ENCODE measurements at places on chromosomes 6 and 20. TPM values are rescaled to one million over a fixed set of nuclear protein-coding genes. Genes with fewer than 3 reads are reported as not detected.
A peak's percentile ranks its signal among the peaks of the same experiment; 100 is the strongest.

Gene SOX18
- 0.72 TPM for total RNA-seq

Gene BMP5
- total RNA-seq: not detected

Gene PAK5
- not detected for total RNA-seq

Gene CRYBG1
- 50.7 TPM for total RNA-seq

Gene MCM8
- total RNA-seq: 39.2 TPM

DNA sequence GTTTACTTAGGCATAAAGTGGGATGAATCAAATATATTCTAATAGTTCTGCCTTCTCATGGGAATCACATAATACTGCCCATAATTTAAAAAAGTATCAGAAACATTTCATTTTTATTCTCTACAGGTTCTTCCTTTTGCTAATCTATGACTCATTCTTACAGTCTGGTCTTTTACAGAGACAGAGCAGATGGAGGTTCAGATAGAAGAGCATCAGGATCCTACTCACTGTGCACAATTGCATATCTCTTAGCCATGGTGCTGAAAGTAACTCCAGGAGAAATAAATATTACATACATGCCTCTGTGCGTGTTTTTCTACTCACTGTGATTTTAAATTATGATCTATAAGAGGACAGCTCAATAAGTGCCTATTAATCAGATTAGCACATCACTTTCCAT lies 16.3 kb upstream of the OR2B6 start:
- H3K36me3 ChIP-seq: peaks cover 3% of the 10 kb centered on the region
- peaks cover 61% of the 10 kb centered on the region for H3K27me3 ChIP-seq
- H3K4me3 ChIP-seq: no peak overlapping the region
- DNase-seq: no peak
- no peak overlapping the region for H3K27ac ChIP-seq
- no peaks in the 10 kb centered on the region for H3K4me1 ChIP-seq

GRCh38 chr6:116561377-116562018 lies 7.9 kb downstream of the CALHM4 start:
- no peak overlapping the region for H3K27ac ChIP-seq
- peaks cover 22% of the 10 kb centered on the region for H3K27me3 ChIP-seq
- no peaks in the 10 kb centered on the region for H3K36me3 ChIP-seq
- H3K4me1 ChIP-seq: no peaks in the 10 kb centered on the region

DNA sequence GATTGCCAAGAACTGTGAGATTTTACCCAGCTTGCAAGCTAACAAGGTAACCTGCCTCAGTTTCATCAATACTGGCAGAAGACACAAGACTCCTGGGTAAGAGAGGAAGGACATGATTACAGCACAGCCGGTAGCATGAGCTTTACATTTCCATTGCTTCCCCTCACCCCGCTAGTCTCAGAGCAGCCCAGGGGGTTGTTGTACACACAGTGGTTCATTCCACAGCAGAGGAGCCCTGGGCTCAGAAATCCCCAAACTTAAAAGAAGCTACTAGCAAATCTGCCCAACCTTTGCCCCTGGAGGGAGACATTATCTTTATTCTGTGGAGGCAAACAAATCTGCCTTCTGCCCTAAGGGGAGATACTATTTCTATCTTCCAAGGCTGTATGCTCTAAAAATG lies 17.1 kb upstream of the MTHFD1L start:
- no peak overlapping the region for H3K4me3 ChIP-seq
- H3K27ac ChIP-seq: no peak overlapping the region
- no peaks in the 10 kb centered on the region for H3K36me3 ChIP-seq
- no peak for DNase-seq

DNA sequence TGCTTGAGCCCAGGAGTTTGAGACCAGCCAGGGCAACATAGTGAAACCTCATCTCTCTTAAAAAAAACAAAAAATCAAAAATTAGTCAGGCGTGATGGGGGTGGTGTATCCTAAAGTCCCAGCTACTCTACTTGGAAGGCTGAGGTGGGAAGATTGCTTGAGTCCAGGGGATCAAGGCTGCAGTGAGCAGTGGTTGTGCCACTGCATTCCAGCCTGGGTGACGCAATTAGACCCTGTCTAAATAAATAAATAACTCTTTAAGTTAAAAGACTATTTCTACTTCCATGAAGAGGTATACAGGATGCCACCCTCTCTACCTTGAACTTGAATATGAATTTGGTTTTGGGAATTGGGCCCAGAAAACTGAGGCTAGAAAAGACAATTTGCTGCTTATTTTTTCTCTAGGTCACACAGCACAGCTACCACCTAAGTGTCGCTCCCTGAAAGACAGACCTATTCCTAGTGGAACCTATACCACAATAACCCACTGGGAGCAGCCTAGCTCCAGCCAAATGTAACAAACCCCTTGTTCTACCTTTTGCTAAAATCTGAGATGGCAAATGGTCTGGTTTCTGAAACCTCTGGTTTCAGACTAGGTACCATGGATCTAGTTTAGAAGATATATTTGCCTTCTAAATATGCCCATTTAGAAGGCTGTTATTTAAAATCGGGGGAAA lies 35.2 kb downstream of the HMGCLL1 start:
- no peak for DNase-seq
- no peaks in the 10 kb centered on the region for H3K27me3 ChIP-seq
- no peak overlapping the region for H3K27ac ChIP-seq
- no peak overlapping the region for H3K4me3 ChIP-seq
- H3K36me3 ChIP-seq: no peaks in the 10 kb centered on the region

DNA sequence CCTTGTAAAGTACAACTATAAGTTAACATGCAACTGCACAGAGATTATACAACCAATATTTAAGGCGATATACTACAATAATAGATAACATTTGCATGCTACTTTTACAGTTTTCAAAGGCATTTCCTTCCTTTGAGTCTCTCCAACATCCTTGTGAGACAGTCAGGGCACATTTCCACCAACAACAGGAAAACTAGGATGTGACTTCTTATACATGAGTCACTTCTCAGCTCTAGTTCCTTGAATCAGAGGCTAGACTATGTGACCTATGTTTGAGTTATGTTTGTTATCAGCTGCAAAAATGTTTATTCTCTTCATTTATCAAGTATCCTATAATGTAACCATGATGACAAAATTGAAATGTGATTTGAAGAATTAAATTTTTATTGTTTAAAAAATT lies 51.7 kb upstream of the TFAP2D start:
- H3K4me1 ChIP-seq: no peaks in the 10 kb centered on the region
- DNase-seq: no peak
- no peak overlapping the region for H3K27ac ChIP-seq
- H3K36me3 ChIP-seq: no peaks in the 10 kb centered on the region

GRCh38 chr20:35697696-35698297 lies 1.4 kb downstream of the NFS1 start:
- peak overlapping the region; percentile 92 for H3K27ac ChIP-seq
- H3K4me3 ChIP-seq: peak overlapping the region; percentile 94
- H3K4me1 ChIP-seq: peaks cover 48% of the 10 kb centered on the region
- peaks cover 26% of the 10 kb centered on the region for H3K36me3 ChIP-seq

DNA sequence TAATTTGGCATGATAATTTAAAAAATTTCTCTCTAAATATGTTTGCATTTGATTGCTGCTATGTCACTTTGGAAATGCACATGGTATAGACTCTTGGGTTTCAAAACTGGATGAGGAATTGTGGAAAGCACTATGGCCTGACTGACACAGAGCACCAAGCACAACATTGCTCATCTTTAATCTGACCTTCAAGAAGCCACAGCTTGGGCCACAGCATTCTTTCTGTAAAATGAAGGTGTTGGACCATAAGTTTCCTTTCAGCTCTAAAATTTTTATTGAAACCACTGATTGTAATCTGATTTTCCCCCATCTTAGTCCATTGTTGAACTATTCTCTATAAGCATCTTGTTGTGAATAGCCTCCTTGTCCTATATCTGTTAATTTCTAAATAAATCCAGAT lies 41.0 kb downstream of the QKI start:
- H3K4me1 ChIP-seq: peaks cover 45% of the 10 kb centered on the region
- no peak for DNase-seq
- no peak overlapping the region for H3K4me3 ChIP-seq
- H3K27ac ChIP-seq: peak overlapping the region; percentile 52

DNA sequence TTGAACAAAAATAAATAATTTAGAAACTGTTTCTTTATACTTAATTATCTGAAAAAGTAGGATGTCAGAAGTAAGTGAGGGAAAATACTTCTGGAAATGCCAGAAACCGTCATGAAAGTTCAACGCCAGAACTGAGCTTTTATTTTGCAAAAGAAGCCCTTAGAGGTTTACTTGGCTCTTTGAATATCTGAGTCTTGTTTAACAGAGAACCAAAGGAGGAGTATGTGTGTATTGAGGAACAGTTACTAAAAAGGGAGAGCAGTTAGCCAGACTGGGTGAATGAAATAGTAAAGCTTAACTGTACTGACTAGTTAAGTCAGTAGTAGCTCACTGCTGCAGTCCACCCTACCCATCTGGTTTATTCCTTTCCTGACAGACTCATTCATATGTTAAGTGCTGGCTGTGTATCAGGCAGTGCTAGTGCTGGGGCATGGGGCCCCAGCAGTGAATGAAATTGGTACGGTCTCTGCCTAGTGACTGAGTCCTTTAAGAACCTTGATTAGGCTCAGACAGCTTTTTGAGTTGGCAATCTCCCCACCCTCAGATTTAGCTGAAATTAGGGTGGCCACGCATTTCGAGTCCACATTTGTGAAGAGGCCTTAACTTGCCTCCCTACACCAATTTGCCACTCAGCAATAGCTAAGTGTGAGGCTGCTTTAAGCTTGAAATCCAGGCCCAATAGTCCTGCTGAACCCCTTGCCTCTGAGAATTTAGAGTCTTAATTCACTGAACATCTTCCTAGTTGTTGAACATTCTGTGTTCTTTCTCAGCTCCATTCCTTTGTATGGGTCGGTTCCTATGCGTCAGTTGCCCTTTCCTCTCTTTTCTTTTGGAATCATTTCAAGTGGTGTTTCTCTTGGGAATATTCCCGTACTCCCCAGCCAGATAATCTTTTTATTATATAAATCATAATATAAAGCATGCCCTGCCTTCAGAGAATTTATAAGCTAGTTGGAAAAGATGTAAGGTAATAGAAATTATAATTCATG lies 20.2 kb downstream of the MAP3K4 start:
- no peak for DNase-seq
- H3K4me1 ChIP-seq: peaks cover 33% of the 10 kb centered on the region
- H3K4me3 ChIP-seq: no peak overlapping the region

DNA sequence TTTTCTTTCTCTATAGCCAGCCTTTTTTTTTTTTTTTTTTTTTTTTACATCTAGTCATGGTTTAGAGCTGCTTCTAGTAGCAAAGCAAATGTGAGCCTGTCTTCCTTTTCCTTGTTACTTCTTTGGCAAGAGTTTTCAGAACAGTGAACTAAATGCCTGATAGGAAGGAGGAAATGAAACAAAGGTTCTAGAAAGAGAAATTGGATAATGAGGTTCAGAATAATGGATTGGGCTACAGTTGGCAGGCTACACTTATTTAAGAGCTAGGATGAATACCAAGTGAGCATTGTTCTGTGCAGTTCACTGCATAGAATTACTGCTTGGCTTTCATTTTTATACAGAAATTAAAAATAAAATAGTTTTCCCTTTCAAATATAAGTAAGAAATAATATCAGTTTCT lies 78.6 kb downstream of the HIVEP1 start:
- no peak for DNase-seq
- peaks cover 23% of the 10 kb centered on the region for H3K36me3 ChIP-seq
- peaks cover 11% of the 10 kb centered on the region for H3K4me1 ChIP-seq
- H3K4me3 ChIP-seq: no peak overlapping the region
- H3K27ac ChIP-seq: no peak overlapping the region
- no peaks in the 10 kb centered on the region for H3K27me3 ChIP-seq

DNA sequence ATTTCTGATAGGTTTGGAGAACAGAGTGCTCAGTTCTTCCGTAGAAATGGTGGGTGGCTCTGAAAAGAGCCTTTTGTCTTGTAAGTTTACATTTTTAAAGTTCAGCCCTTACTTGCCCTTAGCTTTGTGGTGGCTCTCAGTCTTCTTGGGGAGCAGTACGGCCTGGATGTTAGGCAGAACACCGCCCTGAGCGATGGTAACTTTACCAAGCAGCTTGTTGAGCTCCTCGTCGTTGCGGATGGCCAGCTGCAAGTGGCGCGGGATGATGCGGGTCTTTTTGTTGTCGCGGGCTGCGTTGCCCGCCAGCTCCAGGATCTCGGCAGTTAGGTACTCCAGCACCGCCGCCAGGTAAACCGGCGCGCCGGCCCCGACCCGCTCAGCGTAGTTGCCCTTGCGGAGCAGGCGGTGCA lies 19.5 kb downstream of the OR2B2 start:
- no peak overlapping the region for H3K4me3 ChIP-seq
- DNase-seq: no peak
- H3K4me1 ChIP-seq: peaks cover 39% of the 10 kb centered on the region
- no peak overlapping the region for H3K27ac ChIP-seq
- peaks cover 3% of the 10 kb centered on the region for H3K36me3 ChIP-seq

- H3K36me3 ChIP-seq: peaks cover 14% of the 10 kb centered on the region
- H3K27ac ChIP-seq: no peak overlapping the region
Observed at GRCh38 chr20:2930538-2930937, 57.3 kb downstream of the PTPRA start.

DNA sequence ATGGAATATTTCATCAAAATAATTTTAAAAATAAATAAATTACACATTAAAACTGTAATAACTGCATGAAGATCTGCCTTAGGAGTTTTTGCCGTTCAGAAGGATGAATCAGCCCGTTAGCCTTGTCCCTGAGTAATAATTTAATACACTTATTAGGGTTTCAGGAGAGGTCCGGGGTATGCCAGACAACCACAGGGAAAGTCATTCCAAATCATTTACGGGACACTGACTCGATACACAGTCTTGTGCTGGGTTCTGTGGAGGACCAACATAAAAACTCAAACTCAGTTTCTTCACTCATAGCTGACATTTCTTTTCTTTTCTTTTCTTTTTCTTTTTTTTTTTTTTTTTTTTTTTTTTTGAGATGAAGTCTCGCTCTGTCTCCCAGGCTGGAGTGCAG lies 735 bp upstream of the LY6G6F start:
- peaks cover 6% of the 10 kb centered on the region for H3K36me3 ChIP-seq
- no peak overlapping the region for H3K27ac ChIP-seq
- no peak overlapping the region for H3K4me3 ChIP-seq
- peaks cover 29% of the 10 kb centered on the region for H3K4me1 ChIP-seq

GRCh38 chr6:43717822-43718221 lies 30.2 kb upstream of the MRPS18A start:
- no peaks in the 10 kb centered on the region for H3K4me1 ChIP-seq
- no peak overlapping the region for H3K27ac ChIP-seq
- no peak overlapping the region for H3K4me3 ChIP-seq
- no peaks in the 10 kb centered on the region for H3K36me3 ChIP-seq
